ENCODE measurements at places on chromosomes 7 and 10. TPM values are rescaled to one million over a fixed set of nuclear protein-coding genes. Genes with fewer than 3 reads are reported as not detected.

Gene ZCWPW1
- total RNA-seq, result 1.1 TPM

DNA sequence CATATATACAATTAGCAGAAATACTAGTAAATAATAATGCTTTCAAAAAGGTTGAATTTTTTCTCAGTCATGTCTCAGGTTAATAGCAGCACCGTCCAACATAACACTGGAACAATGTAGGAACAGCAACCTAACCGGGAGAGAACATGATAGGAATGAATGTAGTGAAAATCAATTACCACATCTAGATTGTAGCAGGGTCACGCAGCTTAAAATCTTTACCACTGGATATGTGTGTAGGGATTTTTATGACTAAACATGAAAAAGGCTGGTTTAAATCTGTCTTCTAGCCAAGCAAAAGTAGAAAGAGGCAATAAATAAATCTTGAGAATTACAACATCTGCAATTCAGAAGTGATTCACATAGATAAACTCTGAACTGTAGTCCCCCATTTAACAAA is 326.0 kb downstream of the DGKB start:
- DNase-seq, result no peak

Gene ADCY1
- 0.98 TPM for total RNA-seq

Gene TWIST1
- 41.6 TPM for total RNA-seq

DNA sequence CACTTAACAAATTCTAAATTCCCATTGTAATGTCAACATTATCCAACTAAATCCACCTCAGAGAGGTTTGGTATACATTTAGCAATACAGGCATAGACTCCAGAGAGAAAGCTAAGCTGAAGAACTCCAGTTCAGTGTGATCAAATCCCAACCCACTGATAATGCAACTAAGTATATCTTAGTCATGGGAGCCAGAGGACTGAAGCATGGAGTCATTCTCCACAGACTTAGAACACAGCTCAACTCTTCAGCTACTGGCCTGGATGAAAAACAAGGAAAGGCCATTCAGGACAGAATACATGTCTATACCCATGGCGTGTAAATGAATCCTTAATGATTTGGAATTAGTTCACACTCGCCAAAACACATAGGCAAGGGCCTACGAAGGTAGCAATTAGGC is 27.9 kb downstream of the NOC3L start:
- DNase-seq, result no peak

GRCh38 chr10:106076496-106076895 is 1088.0 kb downstream of the SORCS1 start:
- no peak for DNase-seq

Gene PAX4
- total RNA-seq, result not detected

DNA sequence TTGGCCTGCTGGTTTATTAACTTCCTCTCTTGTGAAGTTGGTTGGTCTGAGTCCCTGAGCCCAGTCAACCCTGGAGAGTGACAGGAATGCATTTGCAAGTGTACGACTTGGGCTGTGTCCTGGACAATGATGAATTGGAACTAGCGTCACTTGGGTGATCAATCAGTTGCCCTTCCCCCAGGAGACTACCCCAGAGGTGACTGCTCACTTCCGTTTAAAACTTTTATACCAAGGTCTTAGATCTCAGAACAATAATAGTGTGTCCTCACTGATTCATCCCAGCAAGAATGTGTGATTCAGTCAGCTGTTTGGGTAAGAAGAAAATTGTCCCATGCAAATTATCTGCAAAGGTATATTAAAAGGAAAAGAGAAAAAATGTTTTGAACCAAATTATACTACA is 102.9 kb upstream of the ARMC3 start:
- DNase-seq, result no peak

DNA sequence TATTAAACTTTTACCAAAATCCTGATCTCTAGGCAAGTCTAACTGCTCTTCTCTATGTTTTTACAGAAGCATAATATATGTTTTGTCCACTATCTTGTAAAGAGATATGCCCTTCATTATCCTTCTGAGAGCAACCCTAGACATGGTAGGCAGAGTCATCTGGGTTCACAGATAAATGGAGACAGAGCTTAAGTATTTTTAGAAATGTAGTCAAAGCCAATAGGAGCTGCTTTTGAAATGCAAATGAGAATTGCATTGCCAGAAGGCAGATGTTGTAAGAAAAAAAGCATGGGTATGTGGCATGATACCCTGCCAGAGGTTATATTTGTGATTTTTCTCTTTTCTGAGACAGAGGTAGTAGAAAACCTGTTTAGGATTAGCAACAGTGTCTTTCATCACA is 964.8 kb downstream of the SORCS3 start:
- DNase-seq, result peak; percentile 30

Gene ERVW-1
- not detected for total RNA-seq

GRCh38 chr7:150804802-150805201 is 4.2 kb downstream of the TMEM176A start:
- no peak for DNase-seq

- DNase-seq, result no peak
These were observed 59.8 kb downstream of the COA1 start for GRCh38 chr7:43669286-43670081.

- DNase-seq, result peak; percentile 17
These were observed 821 bp downstream of the SLC35B4 start for GRCh38 chr7:134315679-134316538.

DNA sequence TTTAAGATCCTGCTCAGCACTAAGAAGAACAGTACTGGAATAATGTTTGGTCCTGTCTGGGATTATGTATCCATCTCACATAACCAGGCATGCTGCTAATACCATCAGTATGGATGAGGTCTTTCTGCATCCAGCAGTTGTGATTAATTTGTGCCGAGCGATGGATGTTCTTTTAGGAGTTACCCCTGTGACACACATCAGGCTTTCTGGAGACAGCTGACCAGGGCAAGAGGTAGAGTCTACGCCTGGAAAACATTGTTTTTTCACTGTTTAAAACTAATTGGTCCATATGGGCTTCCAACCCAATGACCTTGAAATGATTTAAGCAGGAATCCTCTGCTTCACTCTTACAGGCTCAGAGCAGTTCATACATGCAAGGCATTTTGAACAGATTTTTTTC is 603.0 kb downstream of the PCDH15 start:
- no peak for DNase-seq

- DNase-seq, result peak; percentile 18
These were observed 35.0 kb downstream of the PRR15 start for GRCh38 chr7:29598613-29599012.

GRCh38 chr10:93456480-93456879 is 25.7 kb downstream of the MYOF start:
- DNase-seq, result no peak

Gene BRI3
- 76.9 TPM for total RNA-seq

- DNase-seq, result no peak
These were observed 84.5 kb downstream of the CARD11 start for GRCh38 chr7:2959103-2959680.

GRCh38 chr7:36261019-36261754 is 108.1 kb downstream of the EEPD1 start:
- no peak for DNase-seq

- no peak for DNase-seq
These were observed 108.4 kb upstream of the PALS2 start for GRCh38 chr7:24464861-24465260.

Gene KCNMA1
- total RNA-seq, result 0.84 TPM

DNA sequence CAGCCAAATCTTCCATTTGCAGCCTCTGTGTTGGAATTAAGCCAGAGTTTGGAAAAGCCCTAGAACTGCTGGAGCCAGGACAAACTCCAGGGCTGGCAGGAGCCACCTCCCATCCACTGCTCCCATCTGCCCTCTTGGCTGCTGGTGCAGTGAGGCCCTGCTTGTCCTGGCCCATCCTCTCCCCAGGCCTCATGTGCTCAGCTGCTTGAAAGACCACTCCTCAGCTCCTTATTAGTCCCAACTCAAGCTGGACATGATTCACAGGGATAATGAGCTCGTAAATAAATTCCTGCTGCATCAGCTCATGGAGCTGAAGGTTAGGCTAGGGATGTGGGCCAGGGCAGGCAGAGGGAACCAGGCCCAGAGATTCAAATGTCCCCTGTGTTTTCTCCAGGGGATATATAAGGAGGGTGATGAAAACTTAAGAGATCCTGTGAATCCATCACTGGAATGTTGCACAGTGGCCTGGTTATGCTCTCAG is 282.8 kb downstream of the RPS24 start:
- DNase-seq, result no peak

DNA sequence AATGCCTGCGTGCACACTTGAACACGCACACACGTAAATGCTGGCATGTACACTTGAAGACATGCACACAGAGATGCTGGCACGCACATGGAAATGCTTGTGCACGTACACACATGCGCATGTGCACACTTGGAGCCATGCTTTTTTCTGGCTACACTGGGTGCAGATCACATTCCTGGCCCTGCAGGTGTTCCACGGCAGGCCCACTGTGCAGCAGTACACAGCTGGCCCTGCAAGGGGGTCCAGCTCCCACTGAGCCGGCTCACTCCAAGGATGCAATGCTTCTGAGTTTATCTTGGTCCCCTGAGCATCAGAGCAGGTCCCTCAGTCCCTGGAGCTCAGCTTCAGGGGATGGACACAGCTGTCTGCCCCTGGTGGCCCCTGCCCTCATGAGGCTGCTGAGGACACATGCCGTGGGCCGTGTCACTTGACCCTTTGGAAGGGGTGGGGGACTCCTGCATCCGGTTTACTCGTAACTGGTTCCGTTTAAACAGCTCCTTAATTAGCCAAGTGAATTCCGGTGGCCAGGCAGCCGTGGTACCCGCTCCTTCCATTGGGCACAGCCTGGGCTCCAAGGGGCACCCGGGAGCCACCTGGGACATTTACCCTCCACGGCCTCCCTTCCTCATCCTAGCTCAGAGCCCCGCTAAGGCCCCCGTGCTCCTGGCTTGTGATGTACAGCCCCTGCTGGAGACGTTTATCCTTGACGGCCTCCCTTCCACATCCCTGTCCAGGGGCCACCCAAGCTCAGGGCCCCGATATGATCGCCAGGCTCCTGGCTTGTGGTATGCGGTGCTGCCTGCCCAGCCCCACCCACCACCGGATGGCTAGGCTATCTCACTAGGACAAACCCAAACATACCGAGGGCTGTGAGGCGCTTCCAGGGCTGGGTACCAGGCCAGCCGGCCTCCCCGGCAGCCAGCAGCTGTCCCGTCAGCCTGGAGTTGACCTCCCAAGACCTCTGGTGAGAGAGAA is 39.5 kb upstream of the DPYSL4 start:
- DNase-seq, result no peak

- DNase-seq, result peak; percentile 9
These were observed 1354.7 kb upstream of the LRRTM3 start for GRCh38 chr10:65571011-65571570.

Gene KLHL7
- total RNA-seq, result 43.0 TPM

Gene GPR141
- total RNA-seq, result not detected

- DNase-seq, result peak; percentile 10
These were observed 537.7 kb downstream of the GRM8 start for GRCh38 chr7:126715076-126715475.

Gene MINDY4
- total RNA-seq, result 4.0 TPM

All from A673 (cell line).